ENCODE measurements at places on chromosomes 7 and 10.

GRCh38 chr7:36107926-36108631, 45.0 kb upstream of the EEPD1 start:
- no peak for DNase-seq

- DNase-seq: no peak
Measured at GRCh38 chr7:143848192-143848591, 53.8 kb downstream of the TCAF1 start.

- no peak for DNase-seq
Measured at GRCh38 chr10:122850705-122851640, 5.3 kb upstream of the CUZD1 start.

DNA sequence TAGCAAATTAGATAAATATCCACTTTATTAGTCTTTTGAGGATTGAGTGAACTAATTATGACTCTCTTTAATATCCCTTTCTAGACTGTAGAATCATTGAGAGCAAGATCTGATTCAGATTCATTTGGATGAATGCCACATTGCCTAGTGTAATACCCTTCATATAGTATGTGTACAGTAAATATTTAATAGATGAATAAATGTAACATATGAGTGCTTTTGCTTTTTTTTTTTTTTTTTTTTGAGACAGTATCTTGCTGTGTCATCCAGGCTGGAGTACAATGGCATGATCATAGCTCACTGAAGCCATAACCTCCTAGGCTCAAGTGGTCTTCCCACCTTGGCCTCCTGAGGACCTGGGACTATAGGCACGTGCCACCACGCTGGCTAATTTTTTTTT, 14.8 kb downstream of the SAMD8 start:
- no peak for DNase-seq

- DNase-seq: no peak
Measured at GRCh38 chr7:77565917-77566316, 28.8 kb downstream of the PTPN12 start.

DNA sequence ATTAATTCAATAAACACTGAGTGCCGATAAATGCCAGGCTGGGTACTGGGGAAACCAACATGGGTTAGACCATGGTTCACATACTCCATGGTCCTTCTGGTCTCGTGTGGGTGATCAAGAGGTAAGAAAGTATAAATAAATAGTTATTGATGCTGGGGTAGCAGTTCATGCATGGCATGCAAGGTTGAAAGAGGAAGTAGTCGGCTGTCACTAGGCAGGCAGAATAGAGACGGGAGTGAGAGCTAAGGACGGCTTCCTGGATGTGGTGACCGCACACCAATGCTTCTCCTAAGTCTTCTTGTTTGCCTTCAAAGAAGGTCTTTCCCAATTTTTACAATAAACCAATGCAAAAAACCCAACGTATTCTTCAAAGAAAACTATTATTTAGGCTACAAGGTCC, 208.6 kb downstream of the ADAM12 start:
- no peak for DNase-seq

DNA sequence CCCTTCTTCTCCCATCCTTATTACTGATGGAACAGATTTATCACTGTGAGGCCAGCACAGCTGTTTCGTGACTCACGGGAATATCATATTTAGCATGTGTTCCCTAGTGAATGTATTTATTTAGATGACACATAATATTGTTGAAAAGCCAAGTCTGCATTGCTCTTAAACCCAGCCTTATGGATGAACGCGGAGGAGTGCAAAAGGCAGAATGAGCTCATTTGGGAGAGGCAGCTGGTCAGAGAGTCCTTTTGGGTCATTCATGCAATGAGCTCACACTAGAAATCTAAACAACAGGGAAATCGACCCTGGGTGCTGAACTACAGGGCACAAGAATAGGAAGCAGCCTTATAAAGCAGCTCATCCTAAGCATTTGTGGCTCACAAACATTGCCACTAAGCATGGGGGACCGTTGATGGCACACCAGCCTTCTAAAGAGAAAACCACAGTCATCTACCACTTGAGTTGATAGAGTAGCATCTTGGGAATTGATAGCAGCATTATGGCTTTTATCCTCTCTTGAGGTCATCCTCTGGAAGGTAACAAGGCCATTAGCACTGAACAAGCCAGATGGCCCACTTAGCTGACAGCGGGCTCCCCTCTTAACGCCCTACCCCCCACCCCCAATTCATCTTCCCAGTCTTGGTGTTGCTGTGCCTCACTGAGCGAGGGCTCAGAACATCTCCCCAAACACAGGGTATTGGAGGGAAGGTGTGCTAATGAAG, 32.9 kb upstream of the SDK1 start:
- DNase-seq: no peak

DNA sequence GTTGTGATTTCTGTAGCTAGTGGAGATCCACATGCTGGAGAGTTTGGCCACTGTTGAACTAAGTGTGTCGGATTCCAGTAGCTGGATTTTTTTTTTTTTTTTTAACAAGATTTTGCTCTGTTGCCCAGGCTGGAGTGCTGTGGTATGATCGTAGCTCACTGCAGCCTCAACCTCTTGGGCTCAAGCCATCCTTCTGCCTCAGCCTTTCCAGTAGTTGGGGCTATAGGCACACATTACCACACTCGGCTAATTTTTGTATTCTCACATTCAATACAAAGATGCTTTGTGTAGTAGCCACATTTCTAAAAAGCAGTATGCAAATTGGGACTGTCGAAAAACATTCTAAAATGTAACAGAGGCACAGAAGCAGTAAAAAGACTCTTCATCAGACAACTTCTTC, 63.5 kb downstream of the RABGEF1 start:
- DNase-seq: no peak

GRCh38 chr7:35691827-35692307, 3.1 kb downstream of the HERPUD2 start:
- peak; percentile 6 for DNase-seq

- peak; percentile 89 for DNase-seq
Measured at GRCh38 chr10:102395400-102396316, at the start of gene NFKB2. Gene NFKB2 (plus strand): TSS chr10:102395705. CDS start chr10:102395960, 255 bp downstream.

All from activated naive CD4-positive, alpha-beta T cell (primary cell).